ENCODE measurements at places on chromosomes 5 and 9.

DNA sequence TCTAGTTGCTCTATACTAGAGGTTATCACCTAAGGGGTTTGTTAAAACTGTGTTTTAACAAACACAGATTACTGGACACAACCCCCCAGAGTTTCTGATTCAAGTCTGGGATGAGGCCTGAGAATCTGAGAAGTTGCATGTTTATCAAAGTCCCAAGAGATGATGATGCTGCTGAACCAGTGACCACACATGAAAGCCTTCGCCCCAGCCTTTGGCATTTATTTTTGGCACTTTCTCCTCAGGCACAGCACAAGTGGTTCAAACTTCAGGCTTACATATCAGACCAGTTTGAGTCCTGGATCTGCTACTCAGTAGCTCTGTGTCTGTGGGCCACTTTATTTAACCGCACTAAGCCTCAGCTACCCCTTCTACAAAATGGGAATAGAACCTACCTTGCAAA lies 407.2 kb upstream of the PIK3R1 start:
- peak; percentile 24 for DNase-seq

- no peak for DNase-seq
Observed at GRCh38 chr9:99466104-99466503, 244.0 kb downstream of the SEC61B start.

- no peak for DNase-seq
Observed at GRCh38 chr9:77592476-77592875, 55.6 kb downstream of the GNA14 start.

DNA sequence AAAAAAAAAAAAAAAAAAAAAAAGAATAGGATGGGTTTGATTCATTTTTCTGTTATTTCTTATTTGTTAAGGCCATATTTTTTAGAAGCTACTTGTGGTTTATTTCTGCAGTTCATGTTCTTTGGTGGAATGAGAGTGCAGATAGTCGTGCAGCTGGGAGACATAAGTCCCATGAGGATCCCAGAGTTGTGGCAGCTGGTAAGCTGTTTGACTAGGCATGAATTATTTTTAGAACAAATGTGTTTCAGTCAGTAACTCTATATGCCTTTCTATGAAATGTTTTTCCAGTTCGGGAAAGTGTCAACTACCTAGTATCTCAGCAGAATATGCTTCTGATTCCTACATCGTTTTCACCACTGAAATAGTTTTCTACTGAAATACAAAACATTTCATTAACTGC lies 5.0 kb upstream of the NIPSNAP3B start:
- DNase-seq, result no peak

DNA sequence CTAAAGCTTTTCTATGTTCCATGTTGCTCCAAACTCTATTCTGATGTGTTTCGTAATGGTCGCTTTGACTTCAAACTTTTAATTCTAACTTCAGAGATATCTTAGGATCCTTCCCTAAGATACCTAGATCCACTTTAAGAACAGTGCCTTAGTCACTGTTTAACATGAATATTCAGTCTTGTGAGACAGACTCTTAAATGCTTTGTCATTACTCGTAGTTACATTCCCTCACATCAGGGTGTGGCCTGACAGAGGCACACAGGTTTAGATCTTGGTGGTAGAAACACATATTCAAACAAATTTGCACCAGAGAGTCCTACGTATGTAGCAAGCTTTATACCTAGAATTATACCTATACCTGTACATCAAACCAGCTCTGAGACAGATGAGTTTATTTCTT lies 687.0 kb upstream of the C9orf72 start:
- DNase-seq, result no peak

Data from GM23248 (cell line).